ENCODE measurements at places on chromosomes 1 and 21.

GRCh38 chr1:193335806-193336428 is 149.5 kb upstream of the B3GALT2 start:
- DNase-seq, result no peak

DNA sequence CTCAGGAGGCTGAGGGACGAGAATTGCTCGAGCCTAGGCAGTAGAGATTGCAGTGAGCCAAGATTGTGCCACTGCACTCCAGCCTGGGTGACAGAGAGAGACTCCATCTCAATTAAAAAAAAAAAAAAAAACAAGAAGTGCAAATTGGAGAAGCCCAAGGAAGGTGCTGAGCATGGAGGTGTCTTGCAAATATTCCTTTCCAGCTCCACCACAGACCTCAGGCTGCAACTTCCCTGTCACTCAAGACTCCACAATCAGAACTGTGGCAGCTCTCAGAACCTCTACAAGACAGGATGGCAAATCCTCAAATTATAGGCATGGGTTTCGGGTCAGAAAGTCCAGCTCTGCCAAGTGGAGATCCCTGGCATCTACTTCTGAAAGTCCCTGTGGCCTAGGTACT is 104.4 kb upstream of the TIAM1 start:
- no peak for DNase-seq

- no peak for DNase-seq
Measured at GRCh38 chr1:240314845-240315801, 223.4 kb downstream of the FMN2 start.

DNA sequence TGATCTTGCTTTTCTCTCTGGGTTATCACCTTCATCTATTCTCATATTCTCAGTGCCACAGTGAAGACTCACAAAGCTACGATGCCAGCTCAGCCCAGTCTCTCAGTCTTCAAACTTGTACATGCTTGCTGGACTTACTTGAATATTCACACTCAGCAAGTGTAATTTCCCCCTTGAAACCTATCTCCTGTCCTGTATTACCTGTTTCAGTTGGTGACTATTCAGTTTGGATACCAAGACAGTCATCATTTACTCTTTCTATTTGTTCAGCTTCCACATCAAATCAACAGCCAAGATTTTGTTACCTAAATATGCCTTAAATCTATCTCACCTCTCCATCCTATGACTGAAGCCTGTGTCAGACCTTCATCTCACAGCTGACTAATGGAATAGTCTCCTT is 209.7 kb downstream of the LRRC7 start:
- DNase-seq, result no peak

- DNase-seq, result no peak
Measured at GRCh38 chr1:44568128-44568900, 106.0 kb downstream of the TMEM53 start.

All from BE2C (cell line).